ENCODE measurements at places on chromosomes 4 and X.

- no peak overlapping the region for H3K4me3 ChIP-seq
- no peak overlapping the region for H3K27ac ChIP-seq
- H3K27me3 ChIP-seq: no peaks in the 10 kb centered on the region
- H3K4me1 ChIP-seq: peaks cover 43% of the 10 kb centered on the region
These were observed 43.1 kb upstream of the IL21 start for GRCh38 chr4:122663814-122664610.

DNA sequence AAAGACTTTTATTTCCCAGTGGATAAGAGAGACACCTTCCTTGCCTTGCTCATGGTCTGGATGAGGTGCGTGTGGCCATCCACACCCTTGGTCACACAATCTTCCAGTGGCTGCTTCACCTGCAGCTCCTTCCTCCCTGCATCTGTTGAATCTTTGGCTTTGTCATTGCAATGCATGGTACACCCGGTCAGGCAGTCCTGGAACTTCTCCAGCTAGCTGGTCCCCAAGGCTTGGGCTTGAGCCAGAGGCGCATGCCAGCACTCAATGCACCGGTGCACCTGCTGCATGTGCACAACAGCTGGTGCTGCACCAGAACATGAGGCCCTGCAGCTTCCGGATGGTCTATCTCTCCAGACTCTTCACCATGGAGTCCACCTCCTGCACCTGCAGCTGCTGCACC lies 31.7 kb downstream of the SCML1 start:
- no peak for DNase-seq
- H3K4me1 ChIP-seq: no peaks in the 10 kb centered on the region
- no peak overlapping the region for H3K4me3 ChIP-seq
- no peaks in the 10 kb centered on the region for H3K27me3 ChIP-seq

- H3K36me3 ChIP-seq: no peaks in the 10 kb centered on the region
- no peak overlapping the region for H3K4me3 ChIP-seq
- 0 out of 2 replicates have a peak overlapping the region, but pooled peaks have one; percentile 18 for H3K27ac ChIP-seq
- H3K4me1 ChIP-seq: peaks cover 3% of the 10 kb centered on the region
These were observed 20.1 kb upstream of the ARAF start for GRCh38 chrX:47540754-47541538.

DNA sequence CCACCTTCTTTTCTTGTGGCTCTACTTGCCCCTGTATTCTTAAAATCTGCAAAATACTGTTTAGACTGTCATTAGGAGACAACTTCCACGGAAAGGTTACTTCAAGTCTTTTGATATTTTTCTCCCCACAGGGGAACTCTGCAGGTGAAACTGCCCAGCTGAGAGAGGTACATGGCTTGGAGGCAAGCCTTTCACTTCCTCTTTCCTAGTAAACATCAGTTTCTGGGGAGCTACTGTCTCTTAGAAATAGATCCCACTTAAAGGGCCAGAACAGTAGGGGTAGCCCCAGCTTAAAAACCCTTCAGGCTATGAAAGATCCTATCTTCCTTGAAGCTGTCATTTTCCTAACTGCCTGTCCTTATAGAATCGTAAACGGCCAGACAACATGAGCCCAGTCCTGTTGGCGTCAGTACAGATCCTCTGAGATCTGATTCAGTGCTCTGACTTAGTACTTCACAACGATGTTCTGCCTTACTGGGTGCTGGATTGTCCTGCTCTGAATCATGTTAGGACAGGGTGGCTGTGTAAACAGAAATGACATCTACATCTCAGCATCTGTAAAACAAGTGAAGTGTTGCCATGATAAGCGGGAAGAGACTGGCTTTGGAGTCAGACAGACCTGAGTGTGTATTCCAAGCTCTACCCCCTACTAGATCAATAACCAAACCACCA lies 102.1 kb downstream of the ITIH6 start:
- no peak overlapping the region for H3K27ac ChIP-seq
- H3K36me3 ChIP-seq: no peaks in the 10 kb centered on the region
- H3K4me1 ChIP-seq: no peaks in the 10 kb centered on the region

- no peaks in the 10 kb centered on the region for H3K36me3 ChIP-seq
- H3K27me3 ChIP-seq: no peaks in the 10 kb centered on the region
- no peak overlapping the region for H3K27ac ChIP-seq
- DNase-seq: no peak
- H3K4me1 ChIP-seq: peaks cover 24% of the 10 kb centered on the region
These were observed 22.6 kb upstream of the IGFBP7 start for GRCh38 chr4:57132743-57133137.

- no peaks in the 10 kb centered on the region for H3K36me3 ChIP-seq
- no peak overlapping the region for H3K27ac ChIP-seq
- DNase-seq: no peak
- H3K27me3 ChIP-seq: no peaks in the 10 kb centered on the region
These were observed 2017.2 kb upstream of the TENM3 start for GRCh38 chr4:180225977-180226376.

- no peaks in the 10 kb centered on the region for H3K36me3 ChIP-seq
- H3K4me3 ChIP-seq: no peak overlapping the region
- no peak overlapping the region for H3K27ac ChIP-seq
- no peak for DNase-seq
- no peaks in the 10 kb centered on the region for H3K27me3 ChIP-seq
These were observed 20.5 kb downstream of the GLRB start for GRCh38 chr4:157096439-157096838.

- DNase-seq: no peak
- no peak overlapping the region for H3K27ac ChIP-seq
- H3K36me3 ChIP-seq: no peaks in the 10 kb centered on the region
- no peaks in the 10 kb centered on the region for H3K27me3 ChIP-seq
- no peaks in the 10 kb centered on the region for H3K4me1 ChIP-seq
- no peak overlapping the region for H3K4me3 ChIP-seq
These were observed 116.3 kb downstream of the DMD start for GRCh38 chrX:33095079-33095478.

- no peak for DNase-seq
- no peaks in the 10 kb centered on the region for H3K36me3 ChIP-seq
- H3K27me3 ChIP-seq: peaks cover 10% of the 10 kb centered on the region
- H3K27ac ChIP-seq: no peak overlapping the region
These were observed 905 bp downstream of the NSUN7 start for GRCh38 chr4:40750461-40751258.

GRCh38 chr4:160019936-160020335 lies 917.1 kb downstream of the RAPGEF2 start:
- H3K4me3 ChIP-seq: no peak overlapping the region
- no peaks in the 10 kb centered on the region for H3K27me3 ChIP-seq
- no peaks in the 10 kb centered on the region for H3K36me3 ChIP-seq
- no peak for DNase-seq
- no peaks in the 10 kb centered on the region for H3K4me1 ChIP-seq
- no peak overlapping the region for H3K27ac ChIP-seq

DNA sequence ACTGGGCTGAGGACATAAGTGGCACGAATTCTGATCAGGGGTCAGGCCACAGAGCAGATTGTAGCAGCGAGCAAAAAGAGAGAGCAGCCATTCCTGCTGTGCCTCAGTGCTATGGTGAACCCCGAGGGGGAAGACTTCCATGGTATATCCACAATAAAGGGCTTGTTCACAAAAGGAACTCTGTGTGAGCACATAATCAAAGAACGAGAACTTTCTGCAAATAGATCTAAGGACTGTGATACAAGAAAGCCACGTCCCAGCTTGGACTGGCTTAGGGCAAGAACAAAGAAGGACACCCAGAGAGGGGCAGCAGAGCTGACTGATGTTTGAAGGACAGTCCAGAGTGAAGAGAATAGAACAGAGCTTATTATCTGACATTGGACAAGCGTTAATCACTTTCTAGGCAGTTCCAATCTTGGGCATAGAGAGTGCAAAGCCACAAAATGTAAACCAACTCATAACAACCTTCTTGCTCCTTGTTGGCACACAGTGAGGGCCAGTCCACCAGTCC lies 24.0 kb downstream of the PPEF2 start:
- H3K27me3 ChIP-seq: no peaks in the 10 kb centered on the region
- no peak for DNase-seq
- H3K4me3 ChIP-seq: no peak overlapping the region
- H3K27ac ChIP-seq: no peak overlapping the region
- no peaks in the 10 kb centered on the region for H3K36me3 ChIP-seq
- H3K4me1 ChIP-seq: no peaks in the 10 kb centered on the region

DNA sequence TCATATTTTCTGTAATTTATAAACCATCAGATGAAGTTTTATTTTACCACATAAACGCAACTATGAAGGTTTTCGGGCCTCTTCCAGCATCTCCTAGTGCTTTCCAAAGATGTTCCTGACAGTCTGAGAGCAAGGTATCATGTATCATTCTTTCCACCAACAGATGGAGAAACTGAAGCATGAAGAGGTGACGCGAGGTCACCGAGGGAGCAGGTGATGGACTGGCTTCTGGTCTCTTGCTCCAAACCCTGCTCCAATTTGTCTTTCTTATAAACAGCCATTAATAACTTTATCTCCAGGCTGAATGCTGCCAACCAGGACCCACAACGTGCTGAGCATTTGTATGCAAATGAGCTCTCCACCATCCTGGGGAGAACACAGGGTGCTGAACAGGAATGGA lies 86.3 kb upstream of the MAML3 start:
- peaks cover 25% of the 10 kb centered on the region for H3K4me1 ChIP-seq
- no peak overlapping the region for H3K27ac ChIP-seq
- H3K4me3 ChIP-seq: no peak overlapping the region

- no peak for DNase-seq
- no peak overlapping the region for H3K27ac ChIP-seq
- H3K27me3 ChIP-seq: no peaks in the 10 kb centered on the region
- no peaks in the 10 kb centered on the region for H3K36me3 ChIP-seq
- H3K4me3 ChIP-seq: no peak overlapping the region
These were observed 7.0 kb downstream of the RAI2 start for GRCh38 chrX:17854069-17854468.

GRCh38 chr4:1981251-1982058 lies 27.3 kb downstream of the NELFA start:
- H3K27me3 ChIP-seq: no peaks in the 10 kb centered on the region
- no peaks in the 10 kb centered on the region for H3K4me1 ChIP-seq
- no peak overlapping the region for H3K27ac ChIP-seq
- DNase-seq: no peak
- H3K4me3 ChIP-seq: no peak overlapping the region

- H3K4me1 ChIP-seq: 0 out of 2 replicates have a peak, but pooled peaks cover 3% of the 10 kb centered on the region
- no peak overlapping the region for H3K27ac ChIP-seq
- peaks cover 5% of the 10 kb centered on the region for H3K27me3 ChIP-seq
- no peak overlapping the region for H3K4me3 ChIP-seq
- H3K36me3 ChIP-seq: no peaks in the 10 kb centered on the region
These were observed 593 bp upstream of the JAKMIP1 start for GRCh38 chr4:6200922-6201362.

GRCh38 chr4:88792268-88792781 lies 94.7 kb upstream of the NAP1L5 start:
- peak; percentile 59 for DNase-seq
- no peaks in the 10 kb centered on the region for H3K27me3 ChIP-seq
- no peaks in the 10 kb centered on the region for H3K36me3 ChIP-seq

DNA sequence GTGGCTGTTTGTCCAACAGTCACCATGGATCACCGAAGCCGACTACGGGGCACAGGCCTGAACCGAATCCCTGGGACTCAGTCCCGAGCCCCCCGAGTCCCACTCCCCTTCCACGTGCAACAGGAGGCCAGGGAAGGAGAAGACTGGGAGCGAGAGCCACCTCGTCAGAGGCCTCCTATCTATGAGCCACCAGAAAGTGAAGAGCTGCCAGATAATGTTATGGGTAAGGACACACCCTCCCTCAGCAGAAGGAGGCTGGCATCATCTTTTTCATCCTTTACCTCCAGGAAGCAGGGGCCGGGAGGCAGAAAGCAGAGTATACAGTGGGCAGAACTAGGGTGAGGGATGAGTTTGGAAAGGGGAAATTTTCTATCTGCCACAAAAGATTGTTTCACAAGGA lies 2.8 kb upstream of the PRDX4 start:
- H3K27ac ChIP-seq: no peak overlapping the region
- no peak for DNase-seq
- peaks cover 4% of the 10 kb centered on the region for H3K4me1 ChIP-seq
- 0 out of 2 replicates have a peak, but pooled peaks cover 2% of the 10 kb centered on the region for H3K36me3 ChIP-seq

DNA sequence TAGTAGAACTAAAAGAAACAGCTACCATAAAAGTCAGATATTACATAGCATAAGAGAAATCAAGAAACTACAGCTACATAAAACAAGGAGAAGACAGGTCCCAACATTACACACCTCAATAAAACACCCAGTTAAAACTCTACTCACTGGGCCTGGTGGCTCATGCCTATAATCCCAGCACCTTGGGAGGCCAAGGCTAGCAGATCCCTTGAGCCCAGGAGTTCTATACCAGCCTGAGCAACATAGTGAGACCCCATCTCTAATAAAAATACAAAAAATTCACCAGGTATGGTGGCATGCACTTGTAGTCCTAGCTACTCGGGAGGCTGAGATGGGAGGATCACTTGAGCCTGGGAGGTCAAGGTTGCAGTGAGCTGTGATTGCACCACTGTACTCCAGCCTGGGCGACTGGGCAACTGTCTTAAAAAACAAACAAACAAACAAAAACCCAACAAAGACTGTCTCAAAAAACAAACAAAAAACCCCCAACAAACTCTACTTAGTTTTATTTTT lies 15.2 kb upstream of the TXLNG start:
- no peaks in the 10 kb centered on the region for H3K27me3 ChIP-seq
- no peak overlapping the region for H3K27ac ChIP-seq
- no peak for DNase-seq
- no peaks in the 10 kb centered on the region for H3K4me1 ChIP-seq
- H3K4me3 ChIP-seq: no peak overlapping the region

GRCh38 chrX:44228621-44229020 lies 114.9 kb downstream of the EFHC2 start:
- H3K4me3 ChIP-seq: no peak overlapping the region
- no peak for DNase-seq
- H3K27me3 ChIP-seq: no peaks in the 10 kb centered on the region
- H3K27ac ChIP-seq: no peak overlapping the region
- no peaks in the 10 kb centered on the region for H3K4me1 ChIP-seq

DNA sequence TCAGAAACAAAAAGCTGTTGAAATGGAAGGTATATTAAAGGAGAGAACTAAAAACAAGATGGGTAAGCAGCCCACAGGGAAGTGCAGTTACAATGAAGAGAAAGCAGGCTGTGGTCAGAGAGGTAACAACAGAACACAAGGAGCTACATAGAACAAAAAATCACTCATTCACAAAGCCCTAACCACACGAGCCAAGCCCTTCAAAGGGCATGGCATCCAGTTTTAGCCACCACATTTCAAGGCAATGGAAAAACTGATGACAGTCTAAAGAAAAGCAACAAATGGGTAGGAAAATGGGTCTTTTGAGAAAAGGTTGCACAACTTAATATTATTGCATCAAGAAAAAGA lies 37.5 kb downstream of the KDR start:
- DNase-seq: no peak
- no peaks in the 10 kb centered on the region for H3K4me1 ChIP-seq

- peaks cover 13% of the 10 kb centered on the region for H3K4me1 ChIP-seq
- H3K4me3 ChIP-seq: peak overlapping the region; percentile 44
- H3K27me3 ChIP-seq: no peaks in the 10 kb centered on the region
These were observed 4.5 kb upstream of the PLCXD1 start for GRCh38 chrX:276581-277201.
